CD4-positive, alpha-beta T cell treated with Interleukin-4 for 4 hours (primary cell): ENCODE measurements at places on chromosomes 2 and 18.

DNA sequence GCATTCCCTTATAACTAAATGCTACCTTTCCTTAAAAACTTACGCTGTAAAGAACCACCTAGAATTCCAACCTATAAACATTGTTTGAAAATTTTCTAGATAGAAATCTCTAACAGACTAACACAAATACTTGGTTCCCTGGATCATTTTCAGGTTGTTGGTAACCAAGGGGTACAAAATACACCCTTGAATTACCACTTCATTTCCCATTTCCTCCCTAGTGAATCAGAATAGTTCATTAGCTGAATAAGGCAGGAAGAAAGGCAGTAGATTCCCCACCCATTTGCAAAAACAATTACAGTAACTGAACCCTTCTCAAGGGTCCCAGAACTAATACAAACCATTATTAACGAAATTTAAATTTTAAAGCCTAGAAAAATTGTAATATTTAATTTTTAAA is 5.5 kb downstream of the MEX3C start:
- DNase-seq: no peak

DNA sequence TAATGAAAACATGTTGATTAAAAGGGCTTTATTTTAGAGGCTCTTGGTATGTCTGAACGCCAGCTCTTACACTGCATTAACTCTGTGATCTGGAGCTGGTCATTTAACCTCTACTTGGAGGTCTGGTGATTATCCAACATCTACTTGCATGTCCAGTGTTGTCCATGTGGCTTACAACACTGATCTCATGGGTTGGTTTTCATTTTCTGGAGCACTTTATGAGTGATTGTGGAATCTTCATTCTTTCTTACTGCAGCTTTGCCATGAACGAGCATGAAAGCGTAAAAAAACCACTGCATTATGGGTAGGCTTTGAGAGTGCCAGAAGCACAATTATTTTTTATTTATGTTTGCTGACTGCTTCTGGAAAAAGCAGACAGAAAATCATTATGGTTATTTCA is 4.8 kb downstream of the CCDC195 start:
- no peak for DNase-seq

DNA sequence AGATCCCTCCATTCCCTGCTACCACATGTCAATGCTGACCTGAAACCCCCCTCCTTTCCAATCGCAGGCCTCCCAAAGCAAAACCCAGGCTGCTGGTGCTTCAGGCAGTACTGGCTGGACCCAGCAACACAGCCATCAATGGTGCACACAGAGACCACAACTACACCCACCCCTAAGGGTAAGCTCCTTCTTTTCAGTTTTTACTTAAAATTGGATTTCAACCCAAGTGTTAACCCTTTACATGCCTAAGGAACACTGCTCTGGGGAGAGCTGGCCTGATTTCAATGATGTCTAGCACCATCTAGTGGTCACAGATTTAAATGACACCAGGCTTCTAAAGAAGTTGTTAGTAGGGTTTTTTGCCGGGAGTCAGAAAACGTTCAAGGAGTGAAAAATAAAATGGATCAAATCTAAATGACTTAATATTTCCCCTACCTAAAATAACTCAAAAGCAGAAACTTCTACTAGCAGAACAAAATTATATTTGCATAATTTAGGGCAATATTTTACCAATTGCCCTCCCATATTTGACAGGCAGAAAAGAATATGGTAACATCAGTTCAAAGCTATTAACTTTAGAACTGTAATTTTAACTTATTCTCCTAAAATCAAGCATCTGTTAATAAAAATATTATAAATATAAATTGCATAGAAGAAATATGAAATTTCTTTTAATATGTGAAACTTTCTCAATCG is 24.6 kb downstream of the FECH start:
- peak; percentile 53 for DNase-seq

DNA sequence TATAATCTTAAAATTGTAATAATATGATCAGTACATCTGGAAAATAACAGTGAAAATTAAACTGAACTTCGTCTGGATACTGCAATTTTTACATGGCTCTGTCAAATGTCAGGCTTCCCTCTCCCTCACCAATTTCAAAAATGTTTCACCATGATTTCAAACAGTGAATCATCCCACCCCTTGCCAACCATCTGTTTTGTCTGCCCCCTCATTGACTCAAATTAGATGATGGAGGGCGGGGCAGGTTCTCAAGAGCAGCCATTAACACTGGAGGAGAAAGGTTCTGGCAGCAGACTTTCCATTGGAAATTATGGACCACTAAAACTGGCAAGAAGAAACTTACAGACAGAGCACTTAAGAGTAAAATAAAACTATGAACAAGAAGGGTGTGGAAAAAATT is 1195.7 kb upstream of the ZEB2 start:
- no peak for DNase-seq

GRCh38 chr2:239169311-239170048 is 231.3 kb downstream of the HDAC4 start:
- DNase-seq: no peak

DNA sequence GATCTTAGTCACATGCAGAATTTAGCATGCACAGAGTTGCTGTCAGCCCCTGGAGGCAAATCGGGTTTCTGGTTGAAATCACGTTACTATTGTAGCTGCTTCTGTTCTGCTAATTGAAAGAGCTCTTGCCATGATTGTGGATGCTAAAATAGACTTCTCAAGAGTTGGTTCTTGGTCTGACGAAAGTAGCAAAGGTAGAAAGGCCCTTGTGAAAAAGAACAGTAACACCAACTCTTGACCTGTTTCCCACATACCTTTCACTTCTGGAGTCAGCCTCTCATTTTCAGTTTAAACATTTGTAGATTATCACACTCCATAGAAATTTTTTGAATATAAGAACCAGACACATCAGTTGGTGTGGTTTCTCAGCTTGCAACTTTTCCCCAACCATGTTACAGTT is 110.0 kb upstream of the EPB41L3 start:
- no peak for DNase-seq

DNA sequence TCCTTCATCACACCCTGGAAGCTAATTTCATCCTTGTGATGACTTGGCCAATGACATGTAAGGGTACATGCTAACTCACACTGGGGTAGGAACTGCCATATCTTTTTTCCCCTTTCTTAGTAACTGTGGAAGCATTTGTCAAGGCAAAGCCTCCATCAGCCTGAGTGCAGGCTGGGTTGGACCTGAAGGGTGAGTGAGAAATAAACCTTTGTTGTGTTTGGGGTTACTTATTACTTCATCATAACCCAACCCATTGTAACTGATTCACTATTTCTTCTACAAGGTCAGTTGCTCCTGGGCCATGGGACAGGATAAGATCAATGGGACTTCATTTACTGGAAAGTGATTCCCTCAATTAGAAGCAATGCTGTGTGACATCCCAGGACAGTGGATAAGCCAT is 108.4 kb downstream of the COL6A3 start:
- no peak for DNase-seq

GRCh38 chr2:42137125-42137841 is 31.9 kb upstream of the EML4 start:
- DNase-seq: no peak

DNA sequence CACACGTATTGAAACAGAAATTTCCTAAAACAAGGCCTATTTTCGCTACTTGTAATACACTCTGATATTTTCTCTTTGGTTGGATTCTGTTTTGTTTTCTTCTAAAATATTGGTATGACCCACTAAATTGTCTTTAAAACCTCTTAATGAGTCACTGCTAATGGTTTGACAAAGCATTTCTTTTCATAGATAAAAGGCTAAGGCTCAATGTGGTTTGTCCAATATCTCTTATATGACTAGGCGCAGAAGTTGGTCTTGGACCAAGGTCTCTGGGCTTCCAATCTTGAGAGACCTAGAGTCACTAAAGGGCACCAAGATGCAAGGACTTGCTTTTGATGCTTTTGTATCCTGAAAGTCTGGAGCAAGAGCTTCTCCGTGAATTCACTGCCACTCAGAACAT is 498.2 kb upstream of the TCF4 start:
- no peak for DNase-seq

DNA sequence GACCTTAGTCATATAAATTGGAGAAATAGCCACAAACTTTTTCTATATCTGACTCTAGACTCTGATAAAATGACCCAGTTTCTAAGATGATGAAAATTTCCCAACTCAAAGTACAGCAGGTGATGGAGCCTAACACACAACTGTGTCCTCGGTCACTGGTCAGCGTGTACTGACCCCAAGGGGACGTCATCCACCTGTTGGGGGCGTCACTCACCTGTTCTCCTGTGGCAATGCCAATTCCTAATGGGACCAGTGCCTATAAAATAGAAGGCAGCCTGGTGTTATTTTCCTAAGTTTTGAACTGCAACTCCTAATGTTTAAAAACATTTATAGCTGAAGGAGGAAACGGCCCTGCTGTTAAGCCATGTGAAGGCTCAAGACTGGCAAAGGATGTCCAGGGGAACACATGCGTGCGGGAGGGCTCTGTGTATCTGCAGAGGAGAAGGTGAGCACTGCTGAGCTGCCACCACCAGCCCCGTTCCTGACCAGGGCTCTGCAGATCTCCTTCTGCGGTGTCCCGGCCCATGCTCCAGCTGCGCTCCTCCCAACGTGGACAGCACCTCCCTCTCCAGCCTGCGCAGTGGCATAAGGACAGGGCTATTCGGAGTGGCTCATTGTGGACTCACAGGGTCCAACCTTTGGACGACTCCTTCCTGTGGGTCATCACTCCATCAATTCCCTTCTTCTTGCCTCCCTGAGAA is 21.2 kb downstream of the TYMS start:
- no peak for DNase-seq

DNA sequence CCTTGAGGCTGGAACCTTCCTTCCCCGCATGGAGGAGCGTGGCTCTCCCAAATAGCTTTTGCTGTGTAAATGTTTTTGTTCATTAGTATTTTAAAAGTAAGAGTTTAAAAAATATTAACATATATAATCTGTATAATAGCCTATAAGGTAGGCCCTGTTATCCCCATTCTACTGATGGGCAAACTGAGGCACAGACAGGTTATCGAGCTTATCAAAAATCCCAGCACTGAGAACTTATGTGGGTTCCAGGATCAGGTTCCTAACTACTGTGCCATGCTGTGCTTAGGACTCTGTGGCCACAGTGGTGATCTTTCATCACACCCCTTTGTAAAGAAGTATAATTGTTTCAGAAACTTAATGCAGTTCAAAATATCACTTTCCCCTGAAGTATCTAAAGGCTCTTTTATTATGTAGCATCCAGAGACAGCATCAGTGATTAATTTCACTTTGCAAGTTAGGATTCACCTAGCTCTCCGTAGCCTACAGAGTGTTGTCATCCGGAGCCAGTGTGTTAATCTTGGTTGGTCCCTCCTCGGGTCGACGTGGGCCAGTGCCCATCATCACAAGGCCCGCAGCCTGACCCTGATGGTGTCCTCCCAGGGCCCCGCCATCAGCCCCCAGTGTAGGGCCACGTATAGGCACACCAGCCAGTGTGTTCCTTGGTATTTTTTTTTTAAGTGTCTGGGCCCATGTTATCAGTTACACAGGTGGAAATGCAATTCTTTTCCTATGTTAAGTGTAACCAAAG is 28.7 kb downstream of the CABLES1 start:
- no peak for DNase-seq

GRCh38 chr2:194674043-194674442 is 983.0 kb upstream of the SLC39A10 start:
- no peak for DNase-seq

DNA sequence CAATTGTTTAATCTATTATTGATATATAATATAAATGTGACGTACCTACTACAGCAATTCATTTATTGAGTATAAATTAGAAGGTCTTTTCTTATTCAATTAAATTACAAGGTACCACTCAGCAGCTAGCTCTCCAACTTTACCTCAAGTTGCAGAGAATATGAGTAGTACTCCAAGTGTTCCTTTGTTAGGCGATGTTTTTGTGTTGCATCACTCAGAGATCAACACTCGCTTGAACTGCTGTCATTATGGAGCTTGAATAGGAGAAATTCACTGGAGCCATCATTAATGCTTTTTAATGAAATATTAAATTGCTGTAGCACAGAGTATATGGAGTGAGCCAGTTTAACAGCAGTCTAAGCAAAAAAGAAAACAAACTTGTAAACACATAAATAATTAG is 320.0 kb downstream of the FSIP2 start:
- DNase-seq: no peak

GRCh38 chr2:232162187-232162586 is 200.7 kb downstream of the DIS3L2 start:
- DNase-seq: no peak

GRCh38 chr2:14677039-14677438 is 44.5 kb downstream of the LRATD1 start:
- DNase-seq: no peak

GRCh38 chr2:25590921-25591505 is 82.4 kb downstream of the DTNB start:
- DNase-seq: no peak

GRCh38 chr18:63264871-63265270 is 54.7 kb downstream of the BCL2 start:
- DNase-seq: no peak

- no peak for DNase-seq
Observed at GRCh38 chr18:48026216-48026615, 95.8 kb upstream of the SMAD2 start.

DNA sequence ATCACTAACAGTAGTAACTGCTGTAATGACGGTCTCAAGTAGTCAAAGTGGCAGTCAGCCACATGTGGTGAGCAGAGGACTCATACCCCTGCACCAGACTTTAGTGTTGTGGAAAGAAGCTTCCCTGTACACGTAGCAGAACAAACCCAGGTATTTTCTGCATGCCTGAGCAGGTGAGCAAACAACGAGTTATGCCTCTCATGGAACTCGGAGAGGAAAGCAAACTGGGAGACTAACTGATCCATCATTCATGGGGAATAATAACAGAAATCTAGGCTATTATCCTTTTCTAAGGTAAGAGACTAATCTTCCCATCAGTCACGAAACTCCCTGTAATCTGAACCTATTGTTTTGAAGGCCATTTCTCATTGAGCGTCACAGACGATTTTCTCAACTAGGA is 1495.2 kb upstream of the NXPH2 start:
- no peak for DNase-seq

DNA sequence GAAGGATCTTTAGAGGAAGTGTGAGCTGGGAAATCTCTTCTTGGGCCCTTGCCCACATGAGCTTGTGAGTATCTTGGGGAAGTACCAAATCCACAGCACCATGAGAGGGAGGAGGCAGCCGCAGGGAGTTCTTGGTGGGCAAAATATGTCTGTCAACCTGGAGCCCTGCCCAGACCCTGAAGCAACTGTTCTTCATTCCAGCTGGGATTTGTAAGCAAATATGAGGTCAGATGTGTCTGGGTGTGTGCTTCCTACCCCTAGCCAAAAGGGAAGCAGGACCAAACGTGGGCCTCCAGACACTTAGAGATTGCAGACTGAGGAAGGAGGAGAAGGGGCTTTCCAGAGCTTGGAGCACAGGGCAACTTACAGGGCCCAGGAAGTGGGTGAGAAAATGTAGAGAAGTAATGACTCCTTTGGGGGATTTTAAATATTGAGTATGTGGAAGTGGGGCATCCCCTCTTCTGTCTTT is 41.9 kb downstream of the TMEM247 start:
- DNase-seq: no peak

- DNase-seq: no peak
Observed at GRCh38 chr2:157821519-157822131, 54.5 kb downstream of the ACVR1 start.
